AG04449 (cell line): ENCODE measurements at places on chromosomes 6 and 20.

DNA sequence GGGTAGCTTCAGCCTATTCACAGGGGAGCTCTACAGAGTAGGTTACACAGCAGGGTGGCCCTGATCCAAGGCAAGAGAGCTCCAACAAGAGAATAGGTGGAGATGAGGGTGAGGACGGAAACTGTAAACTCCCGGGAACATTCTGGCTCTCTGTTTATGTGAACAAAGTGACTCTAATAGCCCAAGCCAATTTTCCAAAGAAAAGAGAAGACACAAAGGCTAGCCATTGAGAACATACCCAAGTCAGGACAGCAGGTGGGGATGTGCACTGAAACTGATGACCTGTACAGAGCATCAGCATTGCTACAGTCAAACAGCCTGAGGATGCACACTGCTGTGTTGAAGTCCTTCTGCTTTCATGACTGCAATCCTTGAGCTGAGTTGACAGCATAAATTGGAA lies 136.0 kb upstream of the TOP1 start:
- no peak for DNase-seq

DNA sequence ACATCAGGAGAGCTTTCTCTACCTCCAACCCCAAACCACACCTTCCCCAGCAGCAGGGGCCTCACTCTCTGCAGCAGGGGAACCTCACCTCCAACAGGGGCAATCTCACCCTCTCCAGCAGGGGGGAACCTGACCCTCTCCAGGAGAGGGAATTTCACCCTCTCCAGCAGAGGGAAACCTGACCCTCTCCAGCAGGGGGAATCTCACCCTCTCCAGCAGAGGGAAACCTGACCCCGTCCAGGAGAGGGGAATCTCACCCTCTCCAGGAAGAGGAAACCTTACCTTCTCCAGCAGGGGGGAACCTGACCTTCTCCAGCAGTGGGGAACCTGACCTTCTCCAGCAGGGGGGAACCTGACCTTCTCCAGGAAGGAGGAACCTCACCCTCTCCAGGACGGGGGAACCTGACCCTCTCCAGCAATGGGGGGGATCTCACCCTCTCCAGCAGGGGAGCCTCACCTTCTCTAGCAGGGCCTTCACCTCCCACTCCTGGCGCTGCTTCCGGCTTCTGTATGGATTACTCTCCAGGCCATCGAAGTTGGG lies 3.1 kb downstream of the B3GALT4 start:
- DNase-seq: no peak

DNA sequence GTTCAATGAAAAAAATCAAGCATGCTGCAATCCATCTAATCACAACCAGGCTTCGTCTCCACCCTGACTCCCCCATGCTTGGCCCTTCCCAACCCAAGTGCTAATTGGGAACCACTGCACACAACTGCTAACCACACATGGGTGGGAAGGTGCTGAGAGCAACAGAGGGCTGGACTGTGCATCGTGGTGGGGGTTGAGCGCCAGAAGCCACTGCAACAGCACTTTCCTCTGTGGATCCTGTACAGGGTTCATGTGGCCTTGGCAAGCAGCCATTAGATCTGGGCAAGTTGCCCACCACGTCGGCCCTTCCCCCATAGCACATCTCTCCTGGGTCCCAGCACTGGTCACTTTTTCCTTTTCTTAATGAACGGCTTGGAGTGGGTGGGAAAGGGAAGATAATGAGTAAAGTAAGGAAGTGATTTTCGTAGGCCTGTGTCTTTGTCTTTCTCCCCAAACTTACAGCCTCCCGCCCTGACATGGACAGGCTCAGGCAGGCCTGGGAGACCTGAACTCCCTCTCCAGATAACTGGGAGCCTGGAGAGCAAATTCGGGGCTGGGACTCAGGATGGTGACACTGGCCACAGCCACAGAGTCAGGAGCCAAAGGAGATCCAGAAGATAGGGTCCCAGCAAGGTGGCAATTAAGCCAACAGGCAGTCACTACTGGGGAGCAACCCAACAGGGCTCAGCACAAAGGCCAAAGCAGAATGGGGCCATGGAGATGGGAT lies 34.4 kb upstream of the MRPS10 start:
- no peak for DNase-seq

DNA sequence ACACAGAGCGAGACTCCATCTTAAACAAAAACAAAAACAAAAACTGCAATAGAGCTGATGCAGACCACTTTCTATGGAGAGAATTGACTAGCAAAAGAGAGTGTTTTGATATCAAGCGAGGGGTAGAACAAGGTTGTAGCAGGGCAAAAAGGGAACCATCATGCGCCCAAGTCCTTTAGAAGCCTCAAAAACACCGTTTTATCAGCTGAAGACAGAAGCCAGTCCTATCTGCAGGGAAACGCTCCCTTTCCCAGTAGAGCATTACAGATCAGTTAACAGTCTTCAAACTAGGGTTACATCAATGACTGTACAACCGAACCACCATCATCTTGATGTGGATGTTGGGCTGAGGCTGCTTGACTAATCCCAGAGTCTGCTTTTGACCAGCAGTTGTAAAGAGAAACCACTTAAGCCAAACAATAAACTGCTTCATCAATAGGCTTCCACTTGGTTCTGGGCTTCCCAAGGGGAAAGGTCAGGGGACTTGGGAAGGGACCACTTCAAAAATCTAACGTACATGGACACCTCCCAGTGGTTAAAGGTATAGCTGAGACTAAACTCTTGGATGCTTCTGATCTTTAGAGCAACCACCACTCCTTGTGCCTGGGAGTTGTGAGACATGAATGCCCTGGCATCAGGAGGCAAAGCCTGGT lies 59.6 kb upstream of the SPDEF start:
- no peak for DNase-seq
